ENCODE measurements at places on chromosomes 7 and 10.

GRCh38 chr10:95605163-95605562, 44.0 kb upstream of the SORBS1 start:
- DNase-seq, result no peak

DNA sequence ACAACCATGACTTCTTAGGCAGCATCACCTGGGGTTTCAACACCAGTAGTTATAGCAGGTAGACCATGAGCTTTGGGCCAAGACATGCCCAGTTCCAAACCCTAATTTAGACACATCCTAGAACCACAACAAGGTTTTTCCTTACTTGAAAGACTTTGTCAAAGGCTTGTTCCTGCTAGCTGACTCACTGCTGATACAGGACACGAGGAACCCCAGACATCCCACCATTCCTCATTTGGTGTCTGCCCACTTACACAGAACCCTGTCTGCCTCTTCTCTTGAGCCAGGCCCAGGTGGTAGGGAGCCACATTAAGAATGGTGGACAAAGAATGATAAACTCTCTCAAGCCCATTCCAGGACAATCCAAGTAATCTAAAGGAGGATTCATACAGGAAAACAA, 109.0 kb downstream of the CCDC71L start:
- DNase-seq, result no peak

- DNase-seq, result no peak
These were observed 1174.3 kb downstream of the XPNPEP1 start for GRCh38 chr10:108749042-108749441.

GRCh38 chr7:4079956-4080355, 602.1 kb upstream of the FOXK1 start:
- DNase-seq, result no peak

- DNase-seq, result no peak
These were observed 146.0 kb downstream of the PLXNA4 start for GRCh38 chr7:132430041-132430855.

- no peak for DNase-seq
These were observed 69.1 kb downstream of the TFPI2 start for GRCh38 chr7:93821463-93821862.

GRCh38 chr10:44437840-44438511, 53.1 kb upstream of the CXCL12 start:
- DNase-seq, result no peak

DNA sequence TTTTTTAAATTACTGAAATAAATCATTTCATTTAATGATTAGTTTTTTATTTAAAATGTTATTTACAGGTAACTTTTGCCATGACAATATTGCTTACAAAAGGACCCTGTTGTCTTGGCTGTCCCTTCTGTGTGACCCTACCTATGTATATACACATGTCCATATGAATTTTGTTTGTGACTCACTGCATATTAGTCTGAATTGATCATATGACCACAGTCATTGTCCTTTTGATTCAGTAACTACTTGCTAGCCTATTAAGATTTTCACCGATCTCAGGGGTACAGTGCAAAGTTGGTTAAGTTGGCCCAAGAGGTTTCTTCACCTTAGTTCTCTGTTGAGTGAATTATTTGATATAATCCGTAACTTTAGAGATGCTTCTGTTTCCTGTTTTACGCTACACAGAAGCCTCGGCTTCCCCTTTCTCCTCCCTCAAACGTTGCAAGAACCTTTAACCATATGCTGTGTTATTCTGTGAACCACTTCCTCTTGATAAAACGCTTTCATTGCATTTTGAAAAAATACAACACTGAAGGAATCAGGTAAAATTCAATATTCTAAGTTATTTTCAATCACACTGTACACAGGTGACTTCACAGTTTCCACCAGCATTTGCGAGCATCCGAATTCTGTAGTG, 43.9 kb downstream of the APBB1IP start:
- DNase-seq, result no peak
